ENCODE measurements at places on chromosomes 1 and 21.

GRCh38 chr1:40630488-40631223 is 34.8 kb downstream of the RIMS3 start:
- no peak for DNase-seq

DNA sequence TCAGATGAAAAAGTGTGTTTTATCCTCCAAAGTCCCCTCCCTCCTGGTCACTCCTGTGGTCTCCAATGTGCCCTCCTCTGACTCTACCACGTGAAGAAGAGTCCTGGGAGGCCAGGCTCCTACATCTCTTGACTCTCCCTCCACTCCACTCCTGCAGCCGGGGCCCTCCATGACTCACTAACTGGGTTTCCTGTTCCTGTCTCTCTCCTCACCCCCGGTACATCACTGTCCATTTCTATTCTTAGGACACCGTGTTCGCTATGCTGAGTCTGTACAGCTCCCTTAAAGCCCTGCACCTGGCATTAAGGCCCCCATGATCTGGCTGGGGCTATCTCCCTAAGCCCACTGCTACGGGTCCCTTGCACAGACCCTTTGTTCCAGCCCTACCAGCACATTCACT is 93.4 kb downstream of the BCAR3 start:
- no peak for DNase-seq

- DNase-seq, result no peak
Measured at GRCh38 chr1:87179851-87180519, 148.7 kb upstream of the LMO4 start.

GRCh38 chr21:14096172-14096571 is 114.6 kb downstream of the LIPI start:
- DNase-seq, result no peak

DNA sequence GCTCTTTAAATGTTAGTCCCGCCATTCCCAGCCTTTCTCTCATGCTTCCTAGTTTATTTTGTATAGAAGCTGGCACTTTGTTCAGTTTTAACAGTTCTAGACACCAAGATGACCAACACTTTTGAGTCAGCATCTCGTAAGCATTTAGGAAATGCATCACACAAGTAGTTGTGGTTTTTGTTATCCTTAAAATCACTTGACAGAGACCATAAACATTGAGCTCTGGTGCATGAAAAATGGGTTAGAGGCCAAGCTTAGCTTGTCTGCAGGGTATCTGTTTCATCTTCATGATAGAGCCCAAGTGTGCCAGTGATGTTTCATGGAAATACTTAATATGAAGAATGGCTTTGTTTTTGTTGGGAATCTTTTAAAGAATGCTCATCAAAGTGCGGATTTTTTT is 159.7 kb downstream of the DISP1 start:
- DNase-seq, result no peak

GRCh38 chr21:45050797-45051489 is 23.4 kb upstream of the ADARB1 start:
- DNase-seq, result no peak

All from cortex of kidney (tissue), 1 donor.